ENCODE measurements at places on chromosomes 7 and 10. TPM values are rescaled to one million over a fixed set of nuclear protein-coding genes. Genes with fewer than 3 reads are reported as not detected.

VSTM4 gene
- total RNA-seq = 0.48 TPM

PNLIPRP1 gene
- not detected for total RNA-seq

NHLRC2 gene
- 7.0 TPM for total RNA-seq

ACBD7 gene
- total RNA-seq = 0.85 TPM

ZNF117 gene
- 0.16 TPM for total RNA-seq

TMEM176A gene
- total RNA-seq = not detected

FHIP2A gene
- total RNA-seq = 10.1 TPM

TMEM178B gene
- 1.2 TPM for total RNA-seq

DYDC2 gene
- not detected for total RNA-seq

LIPN gene
- not detected for total RNA-seq
